ENCODE measurements at places on chromosomes 13 and 19.

DNA sequence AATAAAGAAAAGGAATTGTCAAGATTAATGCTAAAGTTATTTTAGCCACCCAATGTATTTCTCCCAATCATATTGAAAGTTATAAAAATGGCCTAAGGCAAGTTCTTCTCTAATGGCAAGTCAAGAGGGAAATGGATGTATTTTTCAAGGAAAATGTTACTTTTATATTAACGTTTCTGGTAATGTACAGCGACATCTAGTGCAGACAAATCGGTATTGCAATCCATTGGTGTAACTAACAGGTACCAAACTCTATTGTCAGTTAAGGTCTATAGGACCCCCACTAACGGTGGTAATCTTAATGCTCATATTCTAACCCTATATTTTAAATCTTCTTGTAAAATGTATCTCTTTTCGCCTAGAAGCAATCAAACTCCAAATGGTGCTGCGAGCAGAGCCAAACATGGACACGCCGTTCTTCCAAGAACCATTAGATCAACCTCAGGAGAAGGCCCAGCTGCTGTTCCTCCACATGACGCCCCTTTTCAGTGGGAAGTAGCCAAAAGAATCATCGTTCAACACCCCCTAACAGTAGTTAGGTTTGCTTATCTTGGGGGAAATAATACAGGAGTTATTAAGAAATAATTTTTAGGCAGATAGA lies 98.5 kb upstream of the PABPC3 start:
- peak; percentile 52 for DNase-seq

GRCh38 chr19:50413096-50413495 lies 5.6 kb upstream of the SPIB start:
- DNase-seq = no peak

- peak; percentile 15 for DNase-seq
These were observed 59.4 kb downstream of the ZDHHC20 start for GRCh38 chr13:21399741-21400140.

GRCh38 chr13:111850458-111850857 lies 216.5 kb upstream of the SOX1 start:
- DNase-seq = no peak

- DNase-seq = no peak
These were observed 99.6 kb downstream of the SUCLA2 start for GRCh38 chr13:47901441-47901840.

Measured in fibroblast of the aortic adventitia (primary cell).